ENCODE measurements at places on chromosomes 5 and 9.

DNA sequence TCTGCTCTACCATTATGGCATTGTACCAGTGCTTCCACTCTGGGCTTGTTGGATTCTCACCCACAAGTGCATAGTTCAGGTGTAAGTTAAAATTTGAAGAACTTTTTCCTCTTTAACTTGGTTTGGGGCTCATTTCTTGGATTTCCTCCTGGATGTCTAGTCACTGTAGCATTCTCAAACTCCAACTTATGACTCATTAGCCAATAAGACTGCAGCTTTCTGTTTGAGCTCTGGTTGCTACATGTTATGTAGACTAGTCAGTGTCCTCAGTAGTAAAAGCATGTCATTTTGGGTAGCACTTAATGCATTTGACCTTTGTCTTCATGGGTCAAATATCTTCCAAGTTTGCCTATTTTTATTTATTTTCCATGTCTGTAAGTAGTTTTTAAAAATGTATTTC is 790.8 kb downstream of the BRINP1 start:
- DNase-seq = no peak

DNA sequence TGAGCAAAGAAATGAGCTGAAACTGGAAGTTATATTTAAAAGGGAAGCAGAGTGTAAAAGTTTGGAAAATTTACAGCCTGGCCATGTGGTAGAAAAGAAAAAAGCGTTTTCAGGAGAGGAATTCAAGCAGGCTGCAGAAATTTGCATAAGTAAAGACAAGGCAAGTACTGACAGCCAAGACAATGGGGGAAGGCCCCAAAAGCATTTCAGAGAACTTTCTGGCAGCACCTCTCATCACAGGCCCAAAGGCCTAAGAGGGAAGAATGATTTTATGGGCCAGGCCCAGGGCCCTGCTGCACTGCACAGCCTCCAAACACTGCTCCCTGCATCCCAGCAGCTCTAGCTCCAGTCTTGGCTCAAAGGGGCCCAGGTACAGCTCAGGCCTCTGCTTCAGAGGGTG is 169.7 kb downstream of the GLIS3 start:
- DNase-seq = no peak

- DNase-seq = no peak
Observed at GRCh38 chr9:127116088-127116726, 6.2 kb downstream of the ANGPTL2 start.

GRCh38 chr5:58060996-58061395 is 398.9 kb downstream of the PLK2 start:
- DNase-seq = no peak

- DNase-seq = no peak
Observed at GRCh38 chr9:99406939-99407338, 184.9 kb downstream of the SEC61B start.

DNA sequence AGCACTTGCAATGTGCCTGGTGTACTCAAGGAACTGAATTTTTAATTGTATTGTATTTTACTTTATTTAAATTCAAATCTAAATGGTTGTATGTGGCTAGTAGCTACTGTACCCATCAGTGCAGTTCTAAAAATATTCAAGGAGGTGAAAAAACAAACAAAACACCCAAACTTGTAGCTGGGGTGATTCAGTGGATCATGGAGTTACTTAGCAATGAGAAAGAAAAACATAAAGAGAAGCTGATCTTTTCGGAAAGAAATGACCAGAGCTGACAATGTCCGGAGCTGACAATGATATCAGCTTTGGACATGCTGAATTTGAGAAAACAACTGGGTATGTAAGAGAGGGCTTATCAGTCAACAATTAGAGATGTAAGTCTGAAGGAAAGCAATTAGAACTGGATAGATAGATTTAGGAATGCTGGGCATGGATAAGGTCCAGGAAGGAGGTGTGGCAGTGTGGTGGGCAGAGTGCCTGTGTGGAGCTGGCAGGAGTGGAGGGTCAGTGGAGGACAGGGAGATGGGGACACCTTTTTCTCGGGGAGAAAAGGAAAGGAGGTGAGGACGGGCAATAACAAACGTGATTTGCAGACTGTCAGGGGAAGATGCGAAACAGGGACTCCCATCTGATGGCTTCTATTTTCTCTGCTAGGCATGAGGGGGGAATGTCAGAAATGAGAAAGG is 113.2 kb downstream of the DCP2 start:
- no peak for DNase-seq

DNA sequence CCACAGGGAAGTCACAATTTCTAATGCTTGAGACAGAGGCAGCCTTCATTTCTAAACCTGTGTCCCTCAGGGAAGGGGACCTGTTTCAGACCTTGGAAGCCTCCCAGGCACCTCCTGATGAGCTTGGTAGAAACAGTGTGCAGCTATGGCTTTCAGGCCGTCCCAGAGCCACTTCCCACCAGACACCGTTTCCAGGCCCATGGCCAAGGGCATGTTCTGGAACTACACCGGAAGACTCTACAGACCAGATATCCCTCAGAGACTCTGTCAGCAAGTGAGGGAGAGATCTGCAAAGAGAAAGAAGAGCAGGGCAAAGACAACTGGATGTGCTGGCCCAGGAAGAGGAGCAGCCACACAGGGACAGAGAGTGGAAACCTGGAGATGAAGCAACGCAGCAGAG is 82.2 kb upstream of the HSPA9 start:
- peak; percentile 18 for DNase-seq

DNA sequence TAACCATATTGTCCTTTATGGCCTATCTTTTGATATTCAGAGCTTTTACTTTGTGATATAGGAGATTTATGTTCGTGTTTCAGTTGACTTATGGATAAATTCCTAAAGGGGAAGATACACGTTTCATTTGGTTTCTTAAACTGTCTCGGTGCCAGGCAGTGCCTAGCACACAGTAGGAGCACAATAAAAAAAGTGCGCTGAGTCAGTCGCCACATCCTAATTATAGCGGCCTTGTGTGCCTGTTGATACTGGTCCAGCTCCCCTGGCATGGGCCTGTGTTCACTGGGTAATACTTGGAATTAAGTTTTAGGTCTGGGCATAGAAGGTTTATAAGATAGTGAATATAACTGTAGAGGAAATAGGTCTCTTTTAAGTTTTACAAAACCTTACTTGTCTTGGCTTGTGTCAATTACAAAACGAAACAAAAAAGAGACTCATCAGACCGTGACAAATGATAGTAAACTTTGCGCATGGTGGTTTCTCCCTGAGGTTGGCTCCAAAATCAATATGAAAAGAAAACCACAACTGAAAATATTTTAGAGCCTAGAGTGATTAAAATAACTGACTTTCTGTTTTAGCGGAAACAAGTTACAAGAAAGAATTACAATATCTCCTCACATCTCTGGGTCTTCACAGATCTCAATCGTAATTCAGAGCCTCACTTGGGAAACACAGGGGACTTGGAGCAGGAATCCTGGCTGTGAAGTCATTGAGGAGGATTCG is 84.8 kb downstream of the MVB12B start:
- no peak for DNase-seq

DNA sequence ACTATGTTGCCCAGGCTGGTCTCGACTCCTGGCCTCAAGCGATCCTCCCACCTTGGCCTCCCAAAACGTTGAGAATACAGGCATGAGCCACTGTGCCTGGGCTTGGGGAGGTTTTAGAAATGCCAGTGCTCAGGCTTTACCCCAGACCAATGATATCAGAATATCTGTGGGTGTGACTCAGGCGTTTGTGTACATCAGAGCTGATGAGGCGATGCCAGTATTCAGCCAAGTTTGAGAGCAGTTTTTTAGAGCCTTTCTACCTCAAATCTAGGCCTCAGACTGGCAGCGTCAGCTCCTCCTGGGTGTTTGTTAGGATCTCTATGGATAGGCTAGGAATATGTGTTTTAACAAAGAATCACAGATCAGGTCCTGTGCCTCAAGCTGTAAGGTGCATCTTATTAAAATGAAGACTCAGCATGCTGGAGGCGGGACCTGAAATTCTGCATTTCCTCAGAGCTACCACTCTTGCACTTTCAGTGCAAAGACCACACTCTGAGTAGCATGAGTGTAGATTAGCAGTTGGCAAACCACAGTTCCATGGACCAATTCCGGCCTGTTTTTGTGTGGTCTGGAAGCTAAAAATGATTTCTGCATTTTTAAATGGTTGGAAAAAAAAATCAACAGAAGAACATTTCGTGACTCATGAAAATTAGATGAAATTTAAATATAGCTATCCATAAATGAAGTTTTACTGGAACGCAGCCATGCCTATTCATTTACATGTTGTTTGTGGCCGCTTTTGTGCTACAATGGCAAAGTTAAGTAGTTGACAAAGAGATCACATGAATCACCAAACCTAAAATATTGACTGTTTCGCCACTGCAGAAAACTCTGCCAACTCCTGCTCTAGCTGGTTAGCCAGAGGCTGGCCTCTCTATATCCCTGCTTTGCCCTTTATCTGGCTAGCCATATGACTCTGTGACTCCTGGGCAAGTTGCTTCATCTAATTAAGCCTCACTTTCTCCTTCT is 92.2 kb downstream of the KLF4 start:
- DNase-seq = no peak

- peak; percentile 35 for DNase-seq
Observed at GRCh38 chr5:40402007-40402364, 277.7 kb upstream of the PTGER4 start.

- no peak for DNase-seq
Observed at GRCh38 chr9:91532325-91532724, 108.7 kb upstream of the NFIL3 start.

GRCh38 chr5:139473105-139473504 is 2.3 kb downstream of the SMIM33 start:
- no peak for DNase-seq

GRCh38 chr5:87755360-87755759 is 342.6 kb upstream of the CCNH start:
- no peak for DNase-seq

DNA sequence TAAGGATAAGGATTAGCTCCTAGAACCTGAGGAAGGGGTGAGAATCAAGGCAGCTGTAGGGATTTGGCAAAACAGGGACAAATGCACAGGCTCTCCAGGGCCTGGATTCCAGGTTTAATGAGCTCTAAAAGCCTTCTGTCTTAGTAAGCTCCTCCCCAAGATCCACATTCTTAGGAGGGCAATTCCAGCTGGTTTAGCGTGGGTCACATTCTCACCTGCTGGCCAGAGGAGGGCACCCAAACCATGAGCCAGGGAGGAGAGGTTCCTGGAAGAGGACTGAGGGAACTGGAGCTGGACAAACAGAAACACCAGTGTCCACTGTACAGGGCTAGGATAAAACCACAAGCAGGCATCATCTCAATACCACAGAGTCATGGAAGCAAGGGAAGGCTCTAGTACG is 480.0 kb downstream of the CCDC171 start:
- DNase-seq = no peak

- DNase-seq = no peak
Observed at GRCh38 chr5:89034588-89034987, 151.6 kb upstream of the MEF2C start.

DNA sequence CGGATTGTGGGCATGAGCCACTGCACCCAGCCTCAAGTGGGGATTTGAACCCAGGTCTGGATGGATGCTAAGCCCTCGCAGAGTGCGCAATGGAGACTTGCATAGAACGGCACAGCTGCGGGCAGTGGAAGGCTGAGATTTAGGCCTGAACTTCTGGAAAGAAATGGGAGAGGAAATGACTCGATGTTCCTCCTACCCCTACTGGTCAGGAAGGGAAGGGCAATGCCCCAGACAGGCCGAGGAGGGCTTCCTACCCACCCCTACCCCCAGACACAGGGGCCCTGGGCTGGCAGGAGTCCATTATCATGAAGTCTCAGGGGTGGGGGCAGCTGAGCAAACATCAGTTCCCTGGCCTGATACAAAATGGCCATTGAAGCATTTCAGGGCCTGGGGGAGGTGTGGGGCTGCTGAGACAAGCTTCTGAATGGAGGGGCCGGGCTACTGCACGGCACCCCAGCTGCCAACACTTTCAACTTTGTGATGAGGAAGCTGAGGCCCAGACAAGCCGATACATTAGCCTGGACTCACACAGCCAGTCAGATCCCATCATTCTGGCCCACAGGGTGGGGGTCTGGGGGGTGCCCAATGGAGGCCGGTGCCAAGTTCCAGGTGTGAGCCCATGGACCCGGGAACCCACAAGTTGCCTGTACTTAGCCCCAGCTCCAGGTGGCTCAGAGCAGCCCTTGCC is 13.5 kb upstream of the WDR38 start:
- no peak for DNase-seq

- DNase-seq = no peak
Observed at GRCh38 chr9:104074876-104075275, 19.2 kb upstream of the SMC2 start.

DNA sequence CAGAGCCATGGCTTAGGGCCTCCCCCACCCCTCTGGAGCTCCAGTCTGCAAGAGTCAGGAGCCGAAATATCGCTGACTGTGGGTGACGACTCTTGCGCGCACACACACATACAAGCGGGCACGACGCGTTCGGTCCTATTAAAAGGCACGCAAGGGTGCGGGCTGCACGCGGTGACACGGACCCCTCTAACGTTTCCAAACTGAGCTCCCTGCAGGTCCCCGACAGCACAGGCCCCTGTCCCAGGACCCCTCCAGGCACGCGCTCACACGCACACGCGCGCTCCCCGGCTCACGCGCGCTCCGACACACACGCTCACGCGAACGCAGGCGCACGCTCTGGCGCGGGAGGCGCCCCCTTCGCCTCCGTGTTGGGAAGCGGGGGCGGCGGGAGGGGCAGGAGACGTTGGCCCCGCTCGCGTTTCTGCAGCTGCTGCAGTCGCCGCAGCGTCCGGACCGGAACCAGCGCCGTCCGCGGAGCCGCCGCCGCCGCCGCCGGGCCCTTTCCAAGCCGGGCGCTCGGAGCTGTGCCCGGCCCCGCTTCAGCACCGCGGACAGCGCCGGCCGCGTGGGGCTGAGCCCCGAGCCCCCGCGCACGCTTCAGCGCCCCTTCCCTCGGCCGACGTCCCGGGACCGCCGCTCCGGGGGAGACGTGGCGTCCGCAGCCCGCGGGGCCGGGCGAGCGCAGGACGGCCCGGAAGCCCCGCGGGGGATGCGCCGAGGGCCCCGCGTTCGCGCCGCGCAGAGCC is at the start of gene GRIN1:
Gene GRIN1 (plus strand): TSS at position 433 of the 746 bp plus-strand sequence. CDS start 333 bp downstream, outside the sequence.
- peak; percentile 53 for DNase-seq

DNA sequence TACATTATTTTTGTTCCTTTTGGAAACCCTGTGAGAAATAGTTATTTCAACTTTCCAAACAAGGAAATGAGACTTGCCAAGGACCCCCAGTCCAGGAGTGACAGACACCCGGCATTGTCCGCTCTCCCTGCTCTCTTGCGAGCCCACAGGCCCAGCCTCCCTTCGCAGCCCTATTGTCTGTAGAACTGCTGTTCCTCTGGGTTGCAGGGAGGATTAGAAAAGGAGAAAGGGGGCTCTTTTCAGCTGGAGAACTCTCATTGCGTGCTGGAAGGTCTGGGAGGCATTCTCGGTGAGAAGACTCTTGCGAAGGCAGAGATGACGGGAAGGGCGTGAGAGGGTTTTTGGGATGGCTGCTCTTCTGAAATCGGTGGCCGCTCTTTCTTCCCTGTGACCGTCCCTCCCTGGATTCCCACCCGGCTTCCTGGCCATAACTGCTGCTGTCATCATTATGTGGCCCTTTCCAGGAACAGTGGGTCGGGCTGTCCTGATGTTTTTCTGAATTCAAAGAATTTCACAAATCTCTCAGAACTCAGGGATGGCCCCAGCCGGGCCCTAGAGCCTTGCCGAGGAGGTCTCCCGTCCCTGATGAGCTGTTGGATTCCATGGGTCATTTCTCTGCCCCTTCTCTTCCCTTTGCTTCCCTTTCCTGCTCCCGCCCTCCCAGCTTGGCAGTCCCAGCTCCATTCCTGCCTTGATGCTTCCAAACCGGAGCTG is 29.8 kb downstream of the STC2 start:
- DNase-seq = no peak
